Hematopoietic multipotent progenitor cell treated with erythropoietin and hydrocortisone succinate and interleukin-3 and kit ligand, for 8 days (in vitro differentiated cells): ENCODE measurements at places on chromosomes 7 and 10.

GRCh38 chr7:131648491-131648890, 92.1 kb upstream of the PODXL start:
- DNase-seq: no peak

DNA sequence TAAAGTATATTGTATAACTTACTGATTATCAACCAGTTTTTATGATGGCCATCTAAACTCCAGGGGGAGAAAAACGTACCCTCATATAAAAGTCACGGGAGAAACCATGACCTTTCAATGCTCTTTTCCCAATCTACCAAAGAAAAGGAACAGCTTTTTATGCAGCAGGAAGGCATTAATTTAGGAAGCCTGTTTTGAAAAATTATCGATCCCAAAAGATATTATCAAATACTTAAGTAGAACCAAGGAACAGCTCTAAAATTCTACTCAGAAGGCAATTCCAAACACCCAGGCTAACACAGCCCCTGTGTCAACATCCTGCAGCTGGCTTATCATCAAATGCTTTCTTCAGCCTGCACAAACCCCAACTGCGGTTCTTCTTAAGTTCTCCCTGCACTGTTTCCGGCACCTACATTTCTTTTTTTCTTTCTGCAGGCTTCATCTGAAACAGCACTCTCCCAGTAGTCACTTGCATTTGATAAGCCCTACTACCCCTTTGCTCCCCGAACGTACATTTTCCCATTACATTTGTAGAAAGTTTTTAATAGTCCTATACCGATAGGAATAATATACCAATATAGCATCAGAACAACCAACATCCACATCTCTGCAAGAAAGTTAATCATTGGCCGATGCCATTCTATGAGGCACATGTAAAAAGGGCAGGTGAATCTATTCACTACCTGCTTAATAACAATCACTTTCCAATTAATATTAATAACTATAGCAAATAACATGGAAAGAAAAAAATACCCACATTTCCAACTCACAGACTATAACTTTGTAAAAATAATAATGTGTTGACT, 47.9 kb downstream of the PIP4K2A start:
- DNase-seq: peak; percentile 87

DNA sequence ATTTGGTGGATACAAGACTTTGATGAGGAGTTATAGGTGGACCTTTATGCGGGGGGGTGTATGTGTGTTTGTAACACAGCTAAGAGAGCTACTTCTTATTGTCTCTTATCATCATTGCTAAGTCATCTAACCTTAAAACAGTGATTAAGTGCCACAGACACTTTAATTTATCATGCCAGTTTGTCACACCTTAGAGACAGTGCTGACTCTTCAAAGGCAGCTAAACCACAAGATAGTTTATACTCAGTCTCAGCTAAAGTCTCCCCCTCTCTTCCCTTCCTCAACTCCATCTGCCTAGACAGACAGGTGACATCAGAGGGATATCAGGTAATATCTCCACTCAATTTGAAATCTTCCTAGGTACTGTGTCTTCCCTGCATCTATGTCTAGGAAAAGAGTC, 42.2 kb downstream of the MYPN start:
- DNase-seq: no peak

GRCh38 chr10:94578790-94579189, 33.2 kb downstream of the HELLS start:
- no peak for DNase-seq

DNA sequence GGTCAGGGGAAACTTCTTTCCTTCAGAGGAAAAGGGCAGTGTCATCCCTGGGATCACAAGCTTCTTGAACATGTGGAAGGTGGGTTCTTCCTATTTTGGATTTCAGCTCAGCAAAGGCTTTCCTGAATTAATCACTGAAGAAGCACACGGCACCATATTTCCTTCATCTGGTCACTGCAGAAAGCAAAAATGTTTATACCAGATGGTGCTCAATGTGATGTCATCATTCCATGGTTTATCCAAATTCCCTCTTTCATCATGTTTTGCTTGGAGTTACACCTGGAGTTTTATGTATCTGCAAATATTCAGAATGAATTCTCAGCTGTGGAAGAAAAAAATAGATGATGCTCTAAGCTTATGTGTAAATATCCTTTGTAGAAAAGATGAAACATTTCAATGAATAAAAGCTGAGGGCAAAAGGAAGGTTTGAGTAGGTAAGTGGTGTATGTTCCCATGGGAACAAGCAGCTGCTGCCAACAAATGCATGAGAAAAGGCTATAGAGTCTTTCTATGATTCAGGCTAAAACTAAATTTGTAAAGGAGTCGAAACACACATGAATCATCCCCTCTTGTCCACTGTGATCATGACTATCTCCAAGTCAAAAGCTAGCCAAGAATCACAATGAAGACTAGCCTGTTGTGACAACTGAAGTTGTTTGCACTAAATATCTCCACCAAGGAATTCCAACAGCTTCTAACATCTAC, 26.9 kb upstream of the BPGM start:
- no peak for DNase-seq

DNA sequence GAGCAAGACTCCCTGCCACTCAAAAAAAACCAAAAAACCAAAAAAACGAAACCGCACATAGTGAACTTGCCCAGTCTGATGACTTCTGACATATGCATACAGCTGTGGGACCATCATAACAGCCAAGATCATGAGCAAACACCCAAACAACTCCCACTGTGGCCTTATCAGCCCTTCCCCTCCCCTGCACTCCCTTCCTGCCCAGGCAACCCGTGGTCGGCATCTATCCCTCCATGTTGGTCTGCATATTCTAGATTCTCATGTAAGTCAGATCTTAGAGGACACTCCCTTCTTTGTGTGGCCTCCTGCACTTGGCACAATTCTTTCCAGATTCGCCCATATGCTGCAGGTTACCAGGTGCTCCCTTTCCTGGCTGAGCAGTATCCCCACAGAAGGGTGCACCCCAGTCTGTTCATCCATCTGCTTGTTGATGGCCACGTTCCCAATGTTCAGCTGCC, 72.8 kb downstream of the GNA12 start:
- peak; percentile 98 for DNase-seq

- no peak for DNase-seq
These were observed 3.6 kb downstream of the ADCK2 start for GRCh38 chr7:140676306-140676705.

DNA sequence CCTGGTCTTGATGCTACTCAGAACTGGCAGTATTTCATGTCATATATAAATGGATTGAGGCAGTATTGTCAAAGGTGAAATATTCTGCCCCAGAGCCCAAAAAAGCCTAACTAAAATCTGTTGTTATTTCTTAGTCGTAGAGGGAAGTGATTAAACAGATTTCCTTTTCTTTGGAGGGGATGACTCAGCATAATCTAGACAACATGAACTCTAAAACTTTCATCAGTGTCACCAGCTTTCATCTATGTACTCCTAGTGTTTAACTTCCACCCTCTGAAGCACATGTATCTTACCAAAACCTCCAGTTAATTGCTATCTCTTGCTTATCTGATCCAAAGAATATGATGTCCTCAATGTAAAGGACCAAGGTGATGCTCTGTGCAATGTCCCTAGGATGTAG, 97.1 kb upstream of the ARID5B start:
- DNase-seq: no peak

- DNase-seq: no peak
These were observed 41.4 kb downstream of the PKD1L1 start for GRCh38 chr7:47906883-47907282.

DNA sequence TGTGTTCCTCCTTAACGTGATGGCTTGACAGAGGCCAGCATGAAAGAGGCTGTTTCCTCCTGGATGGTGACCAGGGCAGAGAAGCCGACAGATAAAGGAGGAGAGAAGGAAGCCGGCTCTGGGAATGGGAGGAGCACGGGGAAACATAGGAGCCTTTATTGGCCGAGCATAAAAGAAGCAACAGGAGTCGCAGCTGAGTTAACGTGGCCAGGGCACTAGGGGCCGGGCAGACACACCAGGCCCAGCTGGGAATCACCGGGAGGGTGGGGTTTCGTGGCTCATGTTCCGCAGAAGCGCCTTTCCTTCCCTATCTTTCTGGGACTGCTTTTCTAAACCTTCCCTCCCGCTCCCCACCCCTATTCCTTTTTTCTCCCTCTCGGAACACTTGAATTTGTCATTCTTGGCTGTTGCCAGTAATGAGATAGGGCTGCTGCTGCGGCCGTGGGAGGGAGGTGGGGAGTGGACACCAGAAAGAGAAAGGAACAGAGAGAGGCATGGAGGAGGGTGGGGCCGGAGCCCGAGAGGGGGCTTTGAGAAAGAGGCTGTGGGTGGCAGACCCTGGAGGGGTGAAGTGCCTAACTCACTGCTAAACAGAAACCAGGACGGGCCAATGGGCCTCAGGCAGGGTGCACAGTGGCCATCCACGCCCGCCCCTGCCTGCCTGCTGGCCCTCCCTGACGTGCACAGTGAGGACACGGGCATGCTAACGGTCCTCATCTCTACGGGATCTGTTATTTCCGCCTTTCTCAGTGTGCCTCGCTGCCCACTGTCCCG, 65.2 kb downstream of the COL13A1 start:
- no peak for DNase-seq

DNA sequence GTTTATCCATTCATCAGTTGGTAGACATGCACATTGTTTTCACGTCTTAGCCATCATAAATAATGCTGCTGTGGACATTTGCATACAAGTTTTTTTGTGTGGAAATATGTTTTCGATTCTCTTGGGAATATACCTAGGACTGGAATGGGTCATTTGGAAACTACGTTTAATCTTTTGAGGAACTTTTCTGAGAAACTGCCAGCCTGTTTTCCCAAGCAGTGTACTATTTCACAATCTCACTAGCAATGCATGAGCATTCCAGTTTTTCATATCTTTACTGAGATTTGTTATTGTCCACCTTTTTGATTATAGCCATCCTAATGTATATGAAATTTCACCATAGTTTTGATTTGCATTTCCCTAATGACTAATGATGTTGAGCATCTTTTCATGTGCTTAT, 95.7 kb upstream of the JAZF1 start:
- no peak for DNase-seq

DNA sequence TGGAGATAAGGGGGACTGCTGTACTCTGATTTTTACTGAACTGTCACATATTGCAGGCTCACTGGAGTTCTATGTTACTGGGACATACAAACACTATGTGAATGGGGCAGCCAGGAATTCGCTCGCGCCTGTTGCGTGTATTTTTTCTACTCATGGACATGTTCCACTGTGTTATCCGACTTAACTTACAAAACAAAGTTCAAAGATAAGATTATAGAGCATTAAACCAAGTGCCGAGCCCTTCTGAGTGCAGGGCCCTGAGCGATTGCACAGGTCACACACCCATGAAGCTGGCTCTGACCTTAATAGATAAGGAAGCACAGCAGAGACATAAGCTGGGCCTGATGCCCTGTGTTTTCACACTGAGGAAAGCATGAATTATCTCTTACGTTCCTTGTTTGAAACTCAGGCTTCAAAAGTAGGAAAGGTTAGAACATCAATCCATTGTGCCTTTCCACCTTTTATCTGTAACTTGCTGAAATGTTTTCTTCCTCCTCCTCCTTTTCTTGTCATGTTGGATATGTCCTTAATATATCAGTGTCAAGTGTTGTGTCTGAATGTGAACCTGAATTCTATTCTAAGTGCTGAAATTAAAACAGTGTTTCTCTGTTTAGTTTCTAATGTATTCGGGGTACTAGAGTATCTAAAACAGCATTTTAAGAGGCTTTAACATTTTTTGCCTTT, 273.8 kb downstream of the AUTS2 start:
- DNase-seq: peak; percentile 97

DNA sequence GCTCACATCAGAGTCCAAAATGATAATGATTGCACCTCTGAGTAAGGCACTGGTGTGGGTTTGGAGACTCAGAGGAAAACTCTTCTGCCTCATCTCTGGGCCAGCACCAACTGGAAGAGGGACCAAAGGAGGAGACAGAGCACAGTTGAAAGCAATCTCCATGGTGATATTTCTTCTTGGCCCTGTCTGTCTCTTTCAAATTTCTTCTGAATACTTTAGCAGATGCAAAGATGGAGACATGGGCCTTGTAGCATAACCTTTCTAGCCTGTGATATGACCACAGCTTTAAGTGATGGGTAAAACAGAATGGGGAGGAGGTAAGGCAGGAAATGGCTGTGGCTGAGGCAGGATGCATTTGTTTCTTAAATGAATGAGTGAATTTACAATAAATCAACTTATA, 12.2 kb upstream of the GIMAP7 start:
- no peak for DNase-seq

- no peak for DNase-seq
These were observed 70.9 kb downstream of the DAGLB start for GRCh38 chr7:6376820-6377219.

DNA sequence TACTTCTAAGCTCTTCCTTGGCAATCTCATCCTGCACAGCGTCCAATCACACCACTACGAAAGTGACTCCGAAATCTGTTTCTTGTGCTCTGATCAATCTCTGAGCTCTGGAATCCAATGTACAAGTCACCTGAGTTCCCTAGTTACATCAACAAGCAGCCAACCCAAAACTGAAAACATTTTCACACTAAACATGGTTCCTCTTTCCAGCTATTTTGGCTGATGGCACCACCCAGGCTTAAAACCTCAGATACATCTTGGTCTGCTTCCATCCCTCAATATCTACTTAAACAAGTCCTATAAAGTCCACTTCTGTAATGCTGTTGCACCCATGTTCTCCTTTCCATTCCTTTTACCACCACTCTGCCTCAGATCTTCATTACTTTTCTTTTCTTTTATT, 3.6 kb downstream of the BLOC1S2 start:
- DNase-seq: no peak

- DNase-seq: no peak
These were observed 813.0 kb downstream of the TYW1 start for GRCh38 chr7:67809586-67809985.

DNA sequence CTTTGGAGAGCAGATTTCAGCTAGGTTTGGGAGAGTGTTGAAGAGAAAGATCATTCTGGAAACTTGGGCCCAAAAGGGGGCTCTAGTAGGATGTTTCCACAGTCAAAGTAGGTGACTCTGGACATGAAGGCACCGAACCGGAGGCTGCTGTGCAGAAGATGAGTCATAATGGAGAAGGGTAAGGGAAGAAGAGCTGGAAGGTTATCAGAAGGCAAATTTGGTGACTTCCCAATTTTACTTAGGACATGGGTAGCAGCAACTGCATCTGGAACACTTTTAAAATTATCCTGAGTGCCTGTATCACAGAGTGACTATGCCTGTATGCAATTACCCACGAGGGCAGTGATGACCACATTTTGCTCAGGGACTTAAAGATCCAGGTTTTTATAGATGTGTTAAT, 38.8 kb downstream of the PIK3AP1 start:
- DNase-seq: no peak

- no peak for DNase-seq
These were observed 375.4 kb downstream of the THSD7A start for GRCh38 chr7:11456574-11456973.

GRCh38 chr7:107874605-107875446, 16.2 kb upstream of the DLD start:
- peak; percentile 89 for DNase-seq

GRCh38 chr10:78044699-78045098, 11.0 kb downstream of the RPS24 start:
- no peak for DNase-seq
